ENCODE measurements at places on chromosomes 3 and 15.
A peak's percentile ranks its signal among the peaks of the same experiment; 100 is the strongest.

- DNase-seq: no peak
Observed at GRCh38 chr3:9115336-9115735, 134.1 kb downstream of the SRGAP3 start.

GRCh38 chr3:178406206-178406605 lies 130.0 kb upstream of the KCNMB2 start:
- DNase-seq: no peak

DNA sequence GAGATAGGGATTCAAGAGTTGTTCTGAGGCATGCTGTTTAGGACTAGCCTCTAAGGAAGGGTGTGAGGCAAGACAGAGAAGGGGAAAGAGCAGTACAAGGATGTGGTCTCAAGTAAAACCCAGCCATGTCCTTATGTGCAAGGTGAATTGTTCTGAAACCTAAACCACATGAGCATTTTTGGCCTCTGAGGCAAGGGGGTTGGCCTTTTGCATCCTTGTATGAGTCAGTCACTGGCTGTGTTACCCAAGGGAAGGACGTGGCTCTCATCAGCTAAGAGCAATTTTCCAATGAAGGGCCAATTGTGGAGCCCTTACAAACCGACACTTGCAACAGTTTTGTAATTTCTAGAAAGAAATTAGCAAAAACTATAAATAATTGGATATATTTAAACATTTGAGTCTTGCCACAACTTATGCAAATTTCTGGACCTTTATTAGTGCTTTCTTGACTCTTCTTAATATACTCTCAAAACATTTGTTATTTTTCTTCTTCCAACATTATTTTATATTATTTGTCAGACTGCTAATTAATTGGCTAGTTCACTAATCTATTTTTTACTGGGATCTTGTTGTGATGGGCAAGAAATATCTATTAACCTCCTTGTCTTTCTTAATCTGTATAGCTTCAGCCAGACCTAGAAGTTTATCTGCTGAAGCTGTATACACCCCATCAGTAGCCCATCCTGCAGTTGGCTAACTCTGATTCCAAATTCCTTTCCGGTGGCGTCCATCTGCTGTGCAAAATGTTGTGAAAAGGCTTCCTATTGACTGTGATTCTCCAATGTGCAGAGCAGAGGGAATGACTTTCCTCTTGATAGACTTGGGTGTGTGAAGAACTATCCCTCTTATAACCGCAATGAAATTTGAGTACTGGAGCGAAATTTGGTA lies 97.7 kb upstream of the P2RY1 start:
- DNase-seq: no peak

- no peak for DNase-seq
Observed at GRCh38 chr3:126261037-126261436, 80.7 kb upstream of the ALDH1L1 start.

- no peak for DNase-seq
Observed at GRCh38 chr15:25790000-25790660, 73.0 kb downstream of the ATP10A start.

DNA sequence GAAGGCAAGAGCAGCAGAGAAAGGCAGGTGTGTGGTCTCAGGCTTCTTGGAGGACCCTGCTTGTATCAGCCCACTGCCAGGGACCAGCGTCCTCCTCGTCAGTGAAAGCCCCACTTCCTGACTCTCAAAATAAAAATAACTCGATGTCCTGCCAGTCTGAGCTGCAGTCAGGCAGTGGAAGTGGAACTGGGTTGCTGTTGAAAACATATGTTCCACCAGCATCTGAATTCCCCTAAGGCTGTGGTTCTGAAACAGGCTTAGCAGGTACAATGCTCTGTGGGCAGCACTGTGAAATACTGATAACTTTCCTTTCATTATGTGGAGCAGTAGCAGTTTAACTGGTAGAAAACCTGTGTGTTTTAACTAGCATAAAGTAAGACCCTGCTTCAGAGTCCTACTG lies 121.6 kb upstream of the EIF1B start:
- no peak for DNase-seq

- DNase-seq: peak; percentile 69
Observed at GRCh38 chr3:13009132-13009945, 63.9 kb downstream of the IQSEC1 start.

DNA sequence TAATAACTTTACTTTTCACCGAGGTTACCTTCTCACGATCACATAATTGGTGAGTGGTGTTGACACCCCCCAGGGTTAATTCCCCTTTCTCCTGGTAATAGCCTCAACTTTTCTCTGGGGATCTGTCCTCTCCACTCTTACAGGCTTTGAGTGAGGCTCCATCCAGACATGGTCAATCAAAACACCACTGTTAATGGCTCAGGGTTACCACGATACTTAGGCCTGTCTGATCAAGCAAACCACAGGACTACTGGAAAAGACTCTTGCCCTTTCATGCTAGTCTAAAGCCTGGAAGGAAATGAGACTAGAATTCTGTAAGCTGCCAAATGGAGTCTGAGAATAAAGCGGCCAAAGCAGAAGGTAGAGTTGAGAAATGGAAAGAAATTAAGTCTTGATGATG lies 56.5 kb upstream of the STT3B start:
- no peak for DNase-seq

DNA sequence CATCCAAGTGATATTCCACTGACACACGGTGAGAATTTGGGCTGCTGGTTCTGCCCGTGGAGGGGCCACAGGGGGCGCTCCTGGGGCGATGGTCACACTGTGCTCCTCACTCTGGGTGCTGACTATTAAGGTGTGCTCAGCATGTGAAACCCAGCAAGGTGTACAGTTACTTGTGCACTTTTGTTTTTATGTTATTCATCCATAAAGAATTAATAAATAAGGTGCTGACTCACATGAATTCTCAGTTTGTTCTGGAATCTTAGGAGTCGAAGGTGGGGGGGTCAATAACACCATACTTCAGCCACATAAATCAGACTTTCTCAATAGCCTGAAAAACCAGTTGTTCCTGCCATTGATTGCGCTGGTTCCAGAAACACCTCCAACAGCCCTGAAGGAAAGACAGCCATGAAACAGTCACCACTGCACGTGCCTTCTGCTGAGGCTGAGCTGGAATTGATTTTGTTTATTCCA lies 53.5 kb upstream of the SPATA12 start:
- no peak for DNase-seq

DNA sequence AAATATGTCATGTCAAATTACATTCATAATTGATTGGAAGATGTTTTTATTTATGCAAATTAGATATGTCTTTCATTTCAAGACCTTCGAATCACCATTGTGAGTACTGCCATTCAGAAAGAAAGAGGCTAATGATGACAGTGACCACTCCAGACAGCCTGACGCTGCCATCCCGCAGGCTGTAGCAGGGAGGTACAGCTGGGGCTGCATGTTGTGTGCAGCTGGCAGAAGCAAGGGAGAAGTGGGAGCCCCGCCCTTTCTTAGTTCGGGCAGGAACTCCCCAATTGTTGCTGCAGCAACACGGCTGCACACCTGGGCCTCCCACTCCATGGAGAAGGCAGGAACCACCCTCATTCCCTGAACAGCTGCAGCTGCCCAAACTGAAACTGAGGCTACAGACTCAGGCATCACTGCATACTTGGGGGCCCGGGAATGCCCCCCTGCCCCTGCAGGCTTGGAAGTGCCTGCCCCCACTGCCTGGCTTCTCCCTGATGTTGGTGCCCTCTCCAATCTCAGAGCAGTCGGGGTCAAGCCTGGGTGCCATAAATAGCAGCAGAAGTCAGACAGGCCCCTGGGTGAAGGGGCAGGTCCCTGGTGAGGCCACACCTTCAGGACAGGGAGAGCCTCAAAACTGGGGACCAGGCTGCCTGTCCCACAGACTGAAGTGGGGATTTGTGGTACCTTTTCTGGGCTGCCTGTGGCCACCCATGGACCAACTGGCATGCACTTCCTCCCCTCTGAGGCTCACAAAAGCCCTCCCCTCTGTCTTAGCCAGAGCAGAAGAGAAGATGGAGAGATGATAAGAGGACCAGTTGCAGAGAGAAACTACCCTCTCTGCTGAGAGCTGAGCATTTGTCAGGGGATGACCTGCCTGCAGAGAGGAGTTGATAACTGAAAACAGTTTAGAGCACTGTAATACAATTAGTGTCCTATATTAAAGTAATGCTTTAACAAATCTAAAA lies 964.6 kb downstream of the SI start:
- no peak for DNase-seq

DNA sequence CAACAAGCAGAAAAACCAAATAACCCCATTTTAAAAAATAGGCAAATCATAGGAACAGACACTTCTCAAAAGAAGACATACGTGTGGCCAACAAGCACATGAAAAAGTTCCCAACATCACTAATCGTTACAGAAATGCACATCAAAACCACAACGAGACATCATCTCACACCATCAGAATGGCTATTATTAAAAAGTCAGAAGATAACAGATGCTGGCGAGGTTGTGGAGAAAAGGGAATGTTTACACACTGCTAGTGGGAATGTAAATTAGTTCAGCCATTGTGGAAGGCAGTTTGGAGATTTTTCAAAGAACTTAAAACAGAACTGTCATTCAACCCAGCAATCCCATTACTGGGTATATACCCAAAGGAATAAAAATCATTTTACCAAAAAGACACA lies 60.7 kb downstream of the ABI3BP start:
- no peak for DNase-seq

DNA sequence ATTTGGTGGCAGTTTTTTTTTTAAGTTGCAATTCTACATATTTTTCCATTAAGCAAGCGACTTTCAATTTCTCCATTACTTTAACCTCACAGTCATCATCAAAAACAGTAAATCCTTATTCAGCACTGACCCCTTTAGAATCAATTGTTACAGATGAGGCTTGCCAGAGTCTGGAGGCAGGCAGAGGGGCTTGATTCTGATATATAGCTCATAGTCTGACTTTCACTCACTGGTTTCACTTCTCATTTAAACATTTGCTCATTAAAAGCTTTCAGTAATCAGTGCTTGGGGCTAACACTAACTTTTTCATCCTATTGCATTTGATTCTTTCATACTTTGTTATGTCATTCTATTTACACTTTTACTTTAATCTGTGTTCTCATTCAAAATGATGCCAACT lies 88.4 kb downstream of the PYDC2 start:
- DNase-seq: no peak

- DNase-seq: peak; percentile 68
Observed at GRCh38 chr15:75042730-75043508, 19.5 kb downstream of the PPCDC start.

- no peak for DNase-seq
Observed at GRCh38 chr3:4411236-4411635, 55.8 kb downstream of the SUMF1 start.

Data from CD4-positive, alpha-beta T cell treated with Interleukin-6 at 100 ng/mL for 8 hours (primary cell).